ENCODE measurements at places on chromosomes 2 and 18.

GRCh38 chr18:55585065-55585919, 2.7 kb downstream of the TCF4 start:
- no peak for DNase-seq

- DNase-seq, result no peak
These were observed 28.2 kb downstream of the SFXN5 start for GRCh38 chr2:73043276-73043675.

DNA sequence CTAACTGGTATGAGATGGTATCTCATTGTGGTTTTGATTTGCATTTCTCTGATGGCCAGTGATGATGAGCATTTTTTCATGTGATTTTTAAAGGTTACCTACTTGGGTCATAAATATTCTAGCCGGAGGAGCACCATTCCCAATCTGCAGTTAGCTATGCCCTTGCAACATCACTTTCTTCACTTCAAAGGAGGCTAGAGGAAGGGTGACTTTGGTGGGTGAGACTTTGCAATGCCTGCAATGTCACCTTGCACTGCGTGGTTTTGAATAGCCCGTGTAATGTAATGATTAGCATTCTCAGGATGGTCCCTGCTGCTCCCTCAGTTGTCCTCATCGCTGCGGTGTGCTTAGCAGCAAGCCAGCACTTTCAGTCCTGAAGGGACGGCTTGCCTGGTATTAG, 56.1 kb upstream of the CHRNA1 start:
- no peak for DNase-seq

- no peak for DNase-seq
These were observed 91.8 kb downstream of the HRH4 start for GRCh38 chr18:24552218-24552617.

DNA sequence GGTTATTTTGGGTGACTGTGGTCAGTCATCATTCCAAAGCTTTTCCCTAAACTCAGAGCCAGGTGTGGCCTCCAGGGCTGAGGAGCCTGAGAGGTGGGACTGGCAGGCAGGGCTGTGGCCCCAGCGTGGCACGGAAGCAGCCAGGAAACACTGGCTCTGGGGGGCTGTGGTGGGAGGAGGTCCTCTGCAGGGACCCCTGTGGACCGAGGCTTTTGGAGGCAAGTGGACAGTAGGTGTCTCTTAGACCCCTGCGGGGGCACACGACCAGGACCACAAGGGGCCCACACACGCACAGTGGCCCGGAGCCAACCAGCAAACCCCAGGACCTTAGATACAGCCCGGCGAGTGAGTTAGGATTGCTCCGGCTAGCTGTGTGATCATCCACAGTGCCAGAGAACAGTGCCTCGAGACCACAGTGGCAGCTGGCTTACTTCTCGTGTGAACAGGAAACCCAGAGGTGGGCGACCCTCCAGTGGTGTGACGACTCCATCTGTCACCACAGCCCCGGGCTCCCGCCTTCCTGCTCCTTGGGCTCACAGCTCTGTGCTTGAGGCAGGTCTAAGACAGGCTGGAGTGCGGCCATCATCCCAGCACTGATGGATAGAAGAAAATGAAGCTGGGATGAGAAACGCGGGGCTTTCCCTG, 1.6 kb upstream of the RTP5 start:
- no peak for DNase-seq

DNA sequence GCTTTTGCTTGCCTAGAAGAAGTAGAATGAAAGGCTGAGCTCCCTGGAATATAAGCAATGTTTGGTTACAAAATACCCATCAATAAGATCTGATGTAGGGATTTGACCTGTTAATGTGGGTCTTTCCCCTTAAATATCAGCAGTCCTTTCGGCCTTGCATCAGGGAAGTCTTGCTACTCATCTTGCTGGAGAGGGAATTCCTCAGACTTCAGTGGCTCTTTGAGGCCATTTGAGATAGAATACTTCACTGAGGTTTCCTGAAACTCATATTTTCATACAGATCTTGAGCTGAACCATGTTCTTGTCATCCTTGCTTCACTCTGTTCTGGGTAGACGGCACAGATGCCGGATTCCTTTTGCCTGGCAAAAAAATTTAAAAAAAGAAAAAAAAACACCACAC, 3.9 kb downstream of the TWIST2 start:
- no peak for DNase-seq

- DNase-seq, result no peak
These were observed 81.5 kb downstream of the EPHA4 start for GRCh38 chr2:221490506-221491060.
